ENCODE measurements at places on chromosomes 3 and 15.

DNA sequence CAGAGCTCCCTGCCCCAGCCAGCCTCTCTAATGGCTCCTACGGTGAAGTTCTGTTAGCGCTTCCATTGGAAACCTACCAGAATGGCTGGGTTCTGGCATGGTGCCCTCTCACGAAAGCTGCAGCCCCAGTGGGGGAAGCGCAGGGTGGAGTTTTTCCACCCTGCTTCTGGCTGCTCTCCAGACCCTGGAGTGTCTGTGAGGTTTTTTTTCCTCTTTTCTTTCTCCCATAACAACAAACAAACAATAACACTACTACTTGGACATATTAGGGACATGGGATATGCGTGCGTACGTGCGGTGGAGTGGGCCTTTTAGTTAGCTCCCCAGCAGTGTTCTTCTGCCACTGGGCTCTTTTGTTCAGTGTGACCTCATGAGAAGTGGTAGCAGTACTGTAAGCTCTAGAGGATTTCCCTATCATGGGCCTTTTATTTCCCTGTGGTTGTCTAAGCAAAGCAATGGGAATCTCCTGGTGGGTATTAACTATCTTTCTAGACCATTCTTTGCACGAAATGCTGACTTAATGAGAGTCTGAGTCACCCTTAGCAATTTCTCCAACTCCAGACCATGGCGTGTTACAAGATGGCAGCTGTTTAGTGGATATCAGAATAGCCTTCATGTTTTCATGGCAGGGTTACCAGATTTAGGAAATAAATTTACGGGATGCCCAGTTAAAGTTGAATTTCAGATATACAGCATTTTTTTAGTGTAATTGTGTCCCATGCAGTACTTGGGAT, 161.9 kb downstream of the FNDC3B start:
- DNase-seq, result no peak

DNA sequence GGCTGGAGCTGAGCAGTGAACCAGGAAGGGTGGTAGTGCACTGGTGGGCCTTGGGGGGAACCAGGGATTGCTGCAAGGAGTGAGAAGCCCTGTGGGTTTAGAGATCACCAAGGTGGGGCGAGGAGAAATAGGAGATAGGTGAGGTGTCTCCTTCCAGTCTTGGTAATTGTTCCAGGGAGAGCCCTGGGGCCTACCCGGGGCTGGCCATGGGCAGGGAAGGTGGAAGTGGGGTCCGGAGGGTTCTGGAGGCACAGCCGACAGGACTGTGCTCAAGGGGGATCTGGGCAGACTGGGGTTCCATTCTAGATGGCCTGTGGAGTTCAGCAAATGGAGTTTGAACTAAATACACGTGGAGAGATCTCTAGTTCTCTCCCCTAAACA, 4.5 kb downstream of the CHST13 start:
- DNase-seq, result no peak

GRCh38 chr3:186340204-186340603, 21.8 kb downstream of the DGKG start:
- no peak for DNase-seq

DNA sequence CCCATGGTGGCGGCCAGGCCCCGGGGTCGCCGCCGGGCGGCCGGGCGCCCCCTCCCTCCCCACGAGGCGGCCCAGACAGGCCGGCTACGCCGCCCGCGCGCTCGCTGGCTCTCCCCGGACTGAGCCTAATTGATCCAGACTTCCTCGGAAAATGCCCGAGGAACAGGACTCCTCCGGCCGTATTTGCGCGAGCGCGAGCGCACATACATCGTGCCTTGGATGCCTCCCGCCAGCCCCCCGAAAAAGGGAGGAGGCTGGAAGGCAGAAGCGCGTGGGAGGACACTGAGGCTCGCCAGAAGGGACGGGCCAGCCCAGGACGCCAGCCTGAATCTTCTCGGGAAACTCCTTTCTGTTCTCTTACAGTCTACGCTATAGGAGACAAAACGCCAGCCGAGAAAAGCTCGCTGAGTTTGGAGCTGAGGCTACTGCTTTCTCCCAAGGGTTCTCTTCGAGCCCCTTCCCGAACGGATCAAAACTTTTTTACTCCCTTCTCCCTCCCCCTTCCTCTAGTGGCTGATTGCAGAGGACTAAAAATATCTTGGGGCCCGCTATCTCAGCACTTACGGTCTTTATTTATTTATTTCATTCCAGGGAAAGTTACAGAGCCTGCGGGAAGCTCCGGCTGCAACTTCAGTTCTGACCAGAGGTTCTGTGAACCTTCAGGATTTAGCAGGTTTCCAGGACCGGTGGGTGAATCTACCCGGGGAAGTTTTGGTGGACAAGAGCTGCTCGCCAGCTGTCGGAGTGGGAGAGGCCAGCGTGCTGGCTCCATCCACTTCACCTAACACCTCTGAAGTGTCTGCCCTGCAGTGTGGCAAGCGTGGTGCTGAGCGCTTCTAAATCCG, at the start of gene PDZRN3:
Gene PDZRN3 (minus strand): TSS at position 121 of the 845 bp plus-strand sequence.
- DNase-seq, result no peak

- DNase-seq, result no peak
These were observed 38.8 kb upstream of the PCSK6 start for GRCh38 chr15:101528108-101528916.

DNA sequence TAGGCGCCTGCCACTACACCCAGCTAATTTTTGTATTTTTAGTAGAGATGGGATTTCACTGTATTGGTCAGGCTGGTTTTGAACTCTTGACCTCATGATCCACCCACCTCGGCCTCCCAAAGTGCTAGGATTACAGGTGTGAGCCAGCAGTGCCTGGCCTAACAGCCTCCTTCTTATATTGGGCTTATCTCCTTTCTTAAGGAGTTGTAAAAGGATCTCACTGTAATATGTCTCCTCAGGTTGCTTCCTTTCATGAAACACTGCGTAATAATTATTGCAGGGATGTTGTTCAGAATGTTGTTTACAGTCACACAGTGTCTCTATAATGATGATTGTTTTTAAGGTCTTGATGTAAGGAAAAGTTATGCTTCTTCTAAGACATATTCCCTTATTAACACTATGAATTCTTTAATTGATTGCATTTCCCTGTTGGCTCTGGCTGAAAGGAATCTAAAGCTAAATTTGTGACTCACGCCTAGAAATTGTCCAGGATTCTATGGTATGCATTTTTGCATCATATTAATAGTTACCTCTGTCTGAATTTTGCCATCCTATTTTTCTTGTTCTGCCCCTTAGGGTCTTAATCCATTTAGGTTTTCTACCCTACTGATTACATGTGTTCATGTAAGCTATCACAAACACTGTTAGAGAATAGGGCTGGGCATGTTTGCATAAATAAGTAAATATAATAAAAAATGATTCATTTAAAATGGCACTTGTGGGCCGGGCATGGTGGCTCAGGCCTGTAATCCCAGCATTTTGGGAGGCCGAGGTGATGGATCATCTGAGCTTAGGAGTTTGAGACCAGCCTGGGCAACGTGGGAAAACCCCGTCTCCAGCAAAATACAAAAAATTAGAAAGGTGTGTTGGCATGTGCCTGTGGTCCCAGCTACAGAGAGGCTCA, 24.5 kb upstream of the RNF111 start:
- DNase-seq, result no peak

GRCh38 chr15:35624881-35625280, 78.9 kb upstream of the DPH6 start:
- no peak for DNase-seq

GRCh38 chr15:98651036-98651481, 2.7 kb downstream of the IGF1R start:
- no peak for DNase-seq

- DNase-seq, result no peak
These were observed 149.8 kb downstream of the TMCO5A start for GRCh38 chr15:38084289-38084688.

DNA sequence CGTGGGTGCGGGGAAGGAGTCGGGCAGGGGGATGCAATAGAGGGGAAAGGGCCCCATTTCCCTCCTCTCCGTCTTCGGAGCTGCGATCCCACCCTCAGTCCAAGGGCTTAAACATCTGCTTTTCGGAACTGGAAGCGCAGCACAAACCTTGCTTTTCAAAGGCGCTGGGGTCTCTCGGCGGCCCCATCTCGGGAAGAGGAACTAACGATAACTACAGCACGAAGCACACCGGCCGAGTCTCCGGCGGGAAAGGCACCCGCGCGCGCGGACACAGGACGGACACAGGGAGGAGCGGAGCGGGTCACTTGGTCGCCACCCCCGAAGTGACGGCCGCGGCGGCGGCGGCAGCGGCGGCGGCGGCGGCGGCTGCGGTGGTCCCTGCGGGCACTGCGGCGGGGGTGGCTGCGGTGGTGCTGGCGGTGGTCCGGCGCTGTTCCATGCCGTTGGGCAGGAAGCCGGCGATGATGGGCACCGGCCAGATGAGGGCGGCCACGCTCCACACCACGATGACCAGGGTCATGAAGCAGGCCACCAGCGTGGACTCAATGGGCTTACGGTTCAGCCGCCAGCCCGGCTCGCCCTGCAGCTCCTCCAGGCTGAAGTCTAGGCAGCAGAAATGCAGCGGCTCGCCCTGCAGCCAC, 1.1 kb downstream of the TMEM158 start:
- no peak for DNase-seq

DNA sequence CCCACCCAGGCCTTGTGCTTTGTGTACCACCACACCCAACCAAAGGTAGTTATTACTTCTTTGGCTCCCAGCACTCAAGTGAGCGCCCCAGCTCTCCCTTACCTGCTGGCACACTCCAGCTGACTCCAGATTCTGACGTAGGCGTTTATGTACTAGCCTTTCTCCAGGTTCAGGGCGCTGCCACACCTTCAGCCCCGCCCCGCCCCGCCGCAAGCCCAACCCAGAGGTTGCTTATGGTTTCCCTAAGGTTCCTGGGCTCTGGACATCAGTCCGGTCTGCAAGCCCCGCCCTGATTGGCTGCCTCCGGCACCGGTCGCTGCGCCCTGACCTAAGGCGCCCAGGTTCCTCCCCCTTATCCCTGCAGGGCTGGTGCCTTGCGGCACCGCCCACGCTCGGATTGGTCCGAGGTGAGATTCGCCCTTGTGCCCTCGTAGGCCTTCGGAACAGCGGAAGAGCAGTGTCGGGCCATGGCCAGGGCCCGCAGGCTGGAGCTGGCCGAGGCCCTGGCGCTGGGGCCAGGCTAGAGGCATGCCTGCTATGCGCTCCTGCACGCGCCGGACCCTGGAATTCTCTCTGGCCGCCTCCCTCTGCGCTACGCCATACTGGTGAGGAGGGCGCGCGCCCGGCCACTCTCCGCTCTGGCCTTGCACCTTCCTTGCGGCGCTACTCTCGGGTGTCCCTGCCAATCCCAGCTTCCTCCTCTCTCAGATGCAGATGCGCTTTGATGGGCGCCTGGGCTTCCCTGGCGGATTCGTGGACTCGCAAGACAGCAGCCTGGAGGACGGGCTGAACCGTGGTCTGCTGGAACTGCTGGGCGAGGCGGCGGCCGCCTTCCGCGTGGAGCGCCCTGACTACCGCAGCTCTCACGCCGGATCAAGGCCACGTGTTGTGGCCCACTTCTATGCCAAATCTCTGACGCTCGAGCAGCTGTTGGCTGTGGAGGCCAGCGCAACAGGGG, 19.8 kb upstream of the NUDT16 start:
- DNase-seq, result peak; percentile 29

- no peak for DNase-seq
These were observed 138.8 kb downstream of the SV2B start for GRCh38 chr15:91238644-91239425.

GRCh38 chr3:112767177-112767576, 79.5 kb downstream of the CD200R1L start:
- DNase-seq, result no peak

DNA sequence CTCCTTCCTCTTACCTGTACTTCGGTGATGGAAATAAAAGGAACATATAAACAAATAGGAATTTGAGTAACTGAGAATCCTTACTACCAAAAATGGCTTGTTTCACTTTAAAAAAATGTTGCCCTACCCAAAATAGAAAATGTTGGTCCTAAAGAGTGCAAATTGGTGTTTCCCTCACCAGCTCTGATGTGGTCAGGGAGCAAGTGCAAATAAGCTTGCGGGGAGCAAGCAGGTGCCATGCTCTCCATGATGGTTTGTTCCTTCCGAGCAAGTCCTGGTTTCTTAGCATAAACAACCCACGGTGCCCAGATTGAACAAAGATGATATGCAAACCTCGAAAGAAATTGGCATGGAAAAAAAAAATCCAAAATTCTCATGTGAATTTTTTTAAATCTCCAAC, 68.8 kb downstream of the PGPEP1L start:
- DNase-seq, result no peak

- DNase-seq, result no peak
These were observed 62.8 kb downstream of the FMN1 start for GRCh38 chr15:33131552-33132232.

DNA sequence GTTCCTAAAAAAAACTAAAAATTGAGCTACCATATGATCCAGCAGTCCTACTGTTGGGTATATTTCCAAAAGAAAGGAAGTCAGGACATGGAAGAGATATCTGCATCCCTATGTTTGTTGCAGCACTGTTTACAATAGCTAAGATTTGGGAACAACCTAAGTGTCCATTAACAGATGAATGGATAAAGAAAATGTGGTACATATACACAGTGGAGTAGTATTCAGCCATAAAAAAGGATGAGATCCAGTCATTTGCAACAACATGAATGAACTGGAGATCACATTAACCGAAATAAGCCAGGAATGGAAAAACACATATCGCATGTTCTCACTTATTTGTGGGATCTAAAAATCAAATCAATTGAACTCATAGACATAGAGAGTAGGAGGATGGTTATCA, 29.5 kb downstream of the LRRC49 start:
- DNase-seq, result no peak

DNA sequence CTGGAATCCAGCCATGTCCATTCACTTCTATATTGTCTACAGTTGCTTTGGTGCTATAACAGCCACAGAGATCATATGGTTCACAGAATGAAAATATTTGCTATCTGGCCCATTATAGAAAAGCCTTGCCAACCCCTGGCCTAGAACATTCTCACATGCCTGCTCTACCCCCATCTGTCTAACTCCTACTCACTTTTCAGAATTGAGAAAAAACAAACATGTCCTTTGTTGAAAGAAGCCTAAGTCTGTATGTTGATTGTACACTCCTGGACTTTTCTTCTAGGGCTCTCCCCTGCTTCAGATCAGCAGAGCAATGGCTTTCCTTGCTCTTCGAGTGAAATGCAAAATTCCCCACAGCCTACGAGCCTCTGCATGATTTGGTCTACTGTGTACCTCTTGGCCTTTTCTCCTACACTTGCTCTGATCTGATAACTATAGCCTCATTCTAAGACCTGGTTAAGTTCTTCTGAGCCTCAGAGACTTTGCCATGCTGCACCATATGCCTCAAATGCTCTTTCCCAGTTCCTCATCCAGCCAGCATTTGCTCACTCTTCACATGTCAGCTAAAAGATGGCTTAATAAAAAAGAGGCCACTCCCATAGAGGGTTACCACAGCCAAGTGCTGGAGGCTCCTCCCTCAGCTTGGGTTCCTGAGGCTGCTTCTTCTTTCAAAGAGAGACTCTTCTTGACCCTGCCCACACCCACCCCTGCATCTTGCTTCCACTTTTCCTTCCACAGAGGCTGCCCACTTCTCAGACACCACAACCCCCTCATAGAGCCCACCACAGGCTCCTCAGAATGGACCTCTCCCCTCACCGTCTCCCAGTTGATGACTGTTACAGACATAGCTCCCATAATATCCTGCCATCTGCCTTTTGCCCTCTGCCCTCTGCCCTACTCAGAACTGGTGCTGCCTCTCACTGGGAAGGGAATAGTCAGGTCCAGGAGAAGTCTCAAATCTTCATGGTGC, 22.9 kb upstream of the DCLK3 start:
- DNase-seq, result no peak
